GM13977 (cell line): ENCODE measurements at places on chromosomes 2 and 18.
A peak's percentile ranks its signal among the peaks of the same experiment; 100 is the strongest.

- DNase-seq = no peak
Measured at GRCh38 chr2:212109792-212110680, 428.6 kb downstream of the ERBB4 start.

GRCh38 chr18:35862119-35862640 is 110.3 kb upstream of the RMP24 start:
- DNase-seq = no peak

DNA sequence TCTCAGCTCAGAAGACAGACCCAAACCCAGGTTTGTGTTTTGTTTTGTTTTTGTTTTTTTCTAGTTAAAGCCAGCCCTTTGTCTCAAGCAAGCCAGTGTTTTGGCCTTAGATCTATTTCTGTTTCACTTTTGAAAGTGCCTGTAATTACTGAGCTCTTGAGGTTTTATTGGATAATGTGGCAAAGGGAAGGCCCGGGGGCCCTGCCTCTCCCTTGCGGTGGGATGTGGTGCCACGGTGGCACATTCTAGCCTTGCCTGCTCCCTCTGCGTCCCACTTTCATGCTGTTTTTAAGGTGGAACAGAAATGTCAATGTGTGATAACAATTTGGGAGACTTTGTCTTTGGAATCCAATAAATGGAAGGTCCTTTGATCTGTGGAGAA is 2.5 kb downstream of the HPCAL1 start:
- no peak for DNase-seq

DNA sequence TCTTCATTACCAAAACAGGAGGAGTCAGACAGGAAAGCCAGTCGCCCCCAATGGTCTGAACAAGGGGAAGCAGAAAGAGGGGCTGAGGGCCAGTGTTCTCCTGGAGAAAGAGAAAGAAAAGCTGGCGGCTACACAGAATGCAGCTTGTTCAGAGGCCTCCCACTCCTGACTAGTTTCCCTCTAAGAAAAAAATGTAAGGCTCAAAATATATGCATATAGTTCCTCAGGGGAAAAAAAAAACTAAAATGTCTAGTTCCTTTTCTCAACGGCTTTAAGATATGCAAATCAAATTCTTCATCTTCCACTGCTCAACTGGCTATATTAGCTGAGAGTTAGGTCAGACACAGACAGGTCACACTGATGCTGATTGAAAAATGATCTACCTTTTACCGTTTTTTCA is 18.6 kb downstream of the MBOAT2 start:
- DNase-seq = no peak

GRCh38 chr18:77055429-77056300 is 76.9 kb downstream of the MBP start:
- peak; percentile 36 for DNase-seq

- no peak for DNase-seq
Measured at GRCh38 chr2:160278879-160279177, 78.8 kb upstream of the ITGB6 start.

GRCh38 chr2:163191372-163191771 is 352.8 kb upstream of the KCNH7 start:
- peak; percentile 14 for DNase-seq

DNA sequence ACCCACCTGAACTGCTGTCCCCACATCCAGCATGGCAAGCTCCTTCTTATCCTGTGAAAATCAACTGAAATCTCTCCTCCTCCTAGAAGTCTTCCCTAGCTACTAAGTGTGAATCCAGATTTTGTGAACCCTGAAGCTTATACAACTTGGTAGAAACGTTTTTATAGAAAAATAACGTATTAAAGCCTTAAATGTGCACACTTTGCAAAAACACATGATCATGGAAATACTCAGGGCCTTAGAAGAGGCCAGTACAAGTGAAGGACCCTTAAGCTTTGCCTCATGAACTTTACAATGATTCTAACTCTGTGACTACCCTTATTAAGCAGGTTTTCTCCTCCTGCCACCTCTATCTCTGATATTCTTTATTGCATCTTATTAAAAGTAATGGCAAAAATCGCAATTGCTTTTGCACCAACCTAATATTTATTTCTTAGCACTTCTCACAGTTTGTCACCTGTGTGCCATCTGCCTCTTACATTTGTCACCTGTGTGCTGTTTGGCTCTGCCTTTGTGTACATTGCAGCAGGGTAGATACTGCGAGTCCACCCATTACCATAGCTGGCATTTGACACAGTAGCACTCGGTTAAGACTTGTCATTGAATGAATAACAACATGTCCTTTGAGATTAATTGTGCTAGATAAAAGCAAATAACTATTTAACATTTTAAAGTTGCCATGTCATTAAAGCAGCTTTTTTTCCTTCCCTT is 42.2 kb downstream of the FRZB start:
- no peak for DNase-seq

- DNase-seq = no peak
Measured at GRCh38 chr2:31442376-31442775, 27.8 kb upstream of the XDH start.

GRCh38 chr2:28233164-28233676 is 159.4 kb upstream of the FOSL2 start:
- DNase-seq = no peak

DNA sequence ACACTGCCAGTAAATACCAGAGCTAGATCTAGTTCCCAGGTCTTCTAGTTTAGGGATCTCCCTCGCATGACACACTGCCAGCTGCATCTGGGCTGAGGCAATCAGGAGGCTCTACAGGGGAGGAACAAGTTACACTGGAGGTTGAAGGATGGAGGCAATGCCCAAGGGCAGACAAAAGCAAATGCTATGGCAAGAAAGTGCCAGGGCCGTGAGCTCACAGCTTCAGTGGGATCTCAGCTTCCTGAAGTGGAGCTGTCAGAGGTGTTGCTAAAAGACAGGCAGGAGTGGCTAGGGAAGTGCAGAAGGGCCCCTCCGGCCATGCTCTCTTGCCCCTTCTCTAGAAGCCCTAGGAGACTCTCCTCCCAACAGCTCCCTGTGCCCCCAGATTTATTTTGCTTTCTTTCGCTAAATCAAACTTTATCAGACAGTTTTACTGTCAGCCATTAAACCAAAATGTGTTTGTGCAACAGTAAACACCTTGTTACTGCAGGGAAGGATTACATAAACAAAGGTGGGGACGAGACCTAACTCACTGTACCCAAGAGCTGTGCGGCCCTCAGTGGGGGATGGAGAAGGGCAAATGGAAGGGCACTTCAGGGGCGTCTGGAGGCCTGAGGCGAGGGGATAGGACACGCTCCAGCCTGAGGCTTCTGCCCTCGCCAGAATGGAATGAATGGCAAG is 39.4 kb upstream of the PKDCC start:
- DNase-seq = no peak

GRCh38 chr2:441258-442022 is 153.5 kb upstream of the ALKAL2 start:
- no peak for DNase-seq

- DNase-seq = no peak
Measured at GRCh38 chr2:132617989-132618388, 52.0 kb downstream of the LYPD1 start.

DNA sequence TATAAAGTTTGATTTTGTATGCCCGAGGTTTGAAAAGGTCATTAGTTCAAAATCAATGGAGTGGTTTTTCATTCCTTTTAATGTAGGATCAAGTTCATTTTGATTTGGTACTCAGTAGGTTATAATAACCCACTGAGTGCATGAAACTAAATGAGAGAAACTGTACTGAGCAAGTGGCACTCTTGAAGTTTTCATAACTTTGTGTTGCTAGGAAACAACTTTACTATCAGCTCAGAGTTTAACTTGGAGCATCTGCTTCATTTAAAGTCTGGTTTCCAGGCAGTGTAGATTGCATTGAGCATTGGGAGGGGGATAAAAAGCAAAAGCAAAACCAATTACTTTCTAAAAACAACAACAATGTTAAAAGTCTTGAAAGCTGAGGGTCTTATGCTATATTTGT is 1361.6 kb upstream of the CHAC2 start:
- DNase-seq = no peak

DNA sequence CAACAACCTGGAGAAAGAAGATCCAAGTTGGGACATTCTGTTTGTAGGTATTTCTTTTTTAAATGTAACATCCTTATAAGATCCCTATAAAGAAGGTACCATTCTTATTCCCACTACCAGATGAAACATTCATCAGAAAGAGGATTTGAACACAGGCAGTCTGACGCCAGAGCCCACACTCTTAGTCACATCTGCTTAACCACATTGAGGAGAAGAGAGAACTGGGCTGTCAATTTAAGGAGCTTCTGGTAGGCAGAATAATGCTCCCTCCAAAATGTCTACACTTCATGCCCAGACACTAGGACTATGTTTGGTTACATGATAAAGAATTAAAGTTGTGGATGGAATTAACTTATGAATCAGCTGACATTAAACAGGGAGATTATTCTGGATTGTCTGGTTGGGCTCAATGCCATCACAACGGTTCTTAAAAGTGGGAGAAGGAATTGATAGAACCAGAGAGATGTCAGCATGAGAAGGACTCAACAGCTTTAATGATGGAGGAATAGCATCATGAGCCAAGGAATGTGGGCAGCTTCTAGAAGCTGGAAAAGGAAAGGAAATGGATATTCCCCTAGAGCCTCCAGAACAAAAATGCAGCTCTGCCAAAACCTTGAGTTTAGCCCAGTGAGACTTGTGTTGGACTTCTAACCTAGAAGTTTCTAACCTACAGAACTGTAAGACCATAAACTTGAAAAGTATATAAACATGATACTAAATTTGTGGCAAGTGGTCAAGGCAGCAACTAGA is 82.2 kb downstream of the KLF7 start:
- DNase-seq = no peak

- DNase-seq = no peak
Measured at GRCh38 chr2:169571571-169571970, 2.1 kb downstream of the FASTKD1 start.

DNA sequence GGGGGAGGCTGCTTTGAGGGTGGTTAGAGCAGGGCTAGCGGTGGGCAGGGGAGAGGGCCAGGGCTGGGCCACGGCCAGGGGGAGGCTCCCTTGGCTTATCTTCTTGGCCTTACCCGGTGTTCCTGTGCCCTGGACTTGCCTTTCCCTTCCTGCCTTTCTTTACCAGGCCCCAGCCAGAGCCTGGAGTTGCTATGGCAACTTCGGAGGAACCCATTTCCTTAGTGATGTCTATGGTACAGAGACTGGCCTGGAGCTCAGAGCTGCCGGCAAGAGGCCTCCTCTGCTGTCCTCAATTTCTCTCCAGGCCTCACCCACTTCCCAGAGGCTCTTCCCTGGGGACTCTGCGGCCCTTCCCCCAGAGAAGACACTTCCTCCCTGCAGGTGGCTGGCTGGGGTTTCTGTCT is 11.5 kb downstream of the SPEG start:
- no peak for DNase-seq

GRCh38 chr2:156959481-156959880 is 298.0 kb upstream of the GALNT5 start:
- DNase-seq = no peak

DNA sequence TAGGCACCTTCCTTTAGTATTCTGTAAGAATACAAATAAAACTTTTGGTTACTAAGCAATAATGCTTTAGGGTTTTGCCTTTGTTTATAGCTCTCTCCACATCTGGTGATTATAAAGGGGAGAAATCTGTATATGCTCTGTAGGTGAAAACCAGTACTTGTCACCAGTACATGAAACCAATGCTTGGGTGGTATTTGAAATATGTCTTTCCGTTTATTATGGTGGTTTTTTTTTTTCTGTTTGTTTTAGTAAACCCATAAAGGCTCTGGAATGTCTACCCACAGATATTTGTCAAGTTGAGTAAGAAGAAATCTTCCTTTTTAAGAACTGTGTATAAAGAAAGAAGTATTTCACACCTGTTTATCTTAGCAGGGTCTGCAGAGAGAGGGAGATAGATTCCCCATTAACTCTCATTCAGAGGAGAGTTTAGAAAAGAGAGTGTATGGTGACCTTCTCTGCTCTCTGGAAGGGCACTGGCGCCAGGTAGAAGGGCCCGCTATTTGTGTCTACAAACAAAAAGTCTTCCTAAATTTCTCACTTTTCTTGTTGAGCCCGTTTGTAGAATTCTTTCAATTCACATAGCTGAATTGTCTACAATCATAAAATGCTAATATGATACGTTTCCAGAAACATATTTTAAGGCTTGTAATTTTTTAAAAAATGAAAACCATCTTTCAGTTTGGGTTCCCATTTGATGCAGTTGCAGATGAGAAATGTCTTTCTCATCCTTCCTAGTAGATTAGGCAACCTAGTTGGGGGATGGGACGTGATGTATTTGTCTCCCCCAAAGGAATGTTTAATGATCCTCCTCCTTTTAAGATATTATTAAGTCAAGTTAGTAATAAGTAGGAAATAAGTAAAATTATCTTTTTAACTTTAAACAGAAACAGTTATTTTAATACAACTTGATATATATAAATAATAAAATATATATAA is 33.9 kb downstream of the MAP3K20 start:
- DNase-seq = no peak

- no peak for DNase-seq
Measured at GRCh38 chr2:37625796-37626571, 45.5 kb downstream of the CDC42EP3 start.

- no peak for DNase-seq
Measured at GRCh38 chr2:205723179-205723578, 40.9 kb downstream of the NRP2 start.

GRCh38 chr2:10912076-10912731 is 470 bp downstream of the KCNF1 start:
- no peak for DNase-seq

- no peak for DNase-seq
Measured at GRCh38 chr18:70234667-70235459, 29.4 kb upstream of the RTTN start.

GRCh38 chr18:11655606-11655932 is 33.5 kb upstream of the GNAL start:
- DNase-seq = no peak

DNA sequence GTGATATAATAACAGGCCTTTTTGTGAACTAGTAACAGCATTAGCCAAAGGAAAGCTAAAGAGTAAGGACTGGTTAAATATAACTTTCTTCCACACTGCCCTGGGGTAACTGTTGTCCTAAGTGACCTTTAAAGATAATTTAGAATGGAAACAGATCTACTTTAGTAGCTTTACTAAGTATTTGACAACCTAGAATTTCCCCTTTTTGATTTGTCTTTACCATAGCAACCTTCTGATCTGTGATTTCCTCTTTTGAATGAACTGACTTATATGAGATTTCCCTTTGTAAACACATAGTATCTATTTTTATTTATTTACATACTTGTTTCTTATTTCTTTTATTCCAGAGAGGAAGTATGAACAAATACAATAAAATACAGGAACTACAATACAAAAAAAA is 10.5 kb upstream of the KLF7 start:
- no peak for DNase-seq

DNA sequence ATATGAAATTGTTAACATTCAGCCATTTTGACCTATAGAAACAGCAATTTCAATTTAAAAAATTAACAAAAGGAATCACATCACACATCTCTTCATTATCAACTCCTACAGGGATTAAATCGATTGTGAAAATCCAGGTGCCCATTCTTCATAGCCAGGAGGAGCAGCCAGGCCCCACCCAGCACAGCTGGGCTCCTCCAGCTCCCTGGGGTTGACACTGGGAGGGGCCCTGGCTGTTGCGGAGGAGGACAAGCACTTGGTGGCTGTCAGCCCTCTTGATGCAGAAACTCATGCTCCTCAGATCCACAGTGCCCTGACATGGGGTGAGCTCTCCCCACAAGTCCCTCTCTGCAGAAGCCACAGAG is 99.8 kb downstream of the FAM210A start:
- no peak for DNase-seq

GRCh38 chr2:174748948-174749347 is 15.3 kb downstream of the CHRNA1 start:
- DNase-seq = peak; percentile 43

GRCh38 chr2:212891580-212891979 is 259.8 kb downstream of the IKZF2 start:
- no peak for DNase-seq
